Cerebellar cortex (tissue), 1 donor: ENCODE measurements at places on chromosomes 5 and 9.
A peak's percentile ranks its signal among the peaks of the same experiment; 100 is the strongest.

DNA sequence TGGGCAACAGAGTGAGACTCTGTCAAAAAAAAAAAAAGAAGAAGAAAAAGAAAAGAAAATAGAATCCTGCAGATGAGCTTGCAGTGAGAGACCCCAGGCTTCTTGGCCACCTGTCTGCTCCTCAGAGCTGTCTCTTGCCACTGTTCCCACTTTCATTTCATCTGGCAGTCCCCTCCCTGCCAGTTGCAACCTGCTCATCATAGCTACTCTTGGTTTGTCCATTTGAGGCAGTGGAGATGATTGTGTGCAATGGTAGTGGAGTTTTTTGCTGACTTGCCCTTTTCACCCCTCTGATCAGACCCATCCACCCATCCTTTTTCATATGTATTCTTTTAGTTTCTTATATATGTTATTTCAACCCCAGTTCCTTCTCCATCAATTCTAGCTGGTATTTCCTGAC lies 28.7 kb downstream of the ANKRD33B start:
- no peak for DNase-seq

DNA sequence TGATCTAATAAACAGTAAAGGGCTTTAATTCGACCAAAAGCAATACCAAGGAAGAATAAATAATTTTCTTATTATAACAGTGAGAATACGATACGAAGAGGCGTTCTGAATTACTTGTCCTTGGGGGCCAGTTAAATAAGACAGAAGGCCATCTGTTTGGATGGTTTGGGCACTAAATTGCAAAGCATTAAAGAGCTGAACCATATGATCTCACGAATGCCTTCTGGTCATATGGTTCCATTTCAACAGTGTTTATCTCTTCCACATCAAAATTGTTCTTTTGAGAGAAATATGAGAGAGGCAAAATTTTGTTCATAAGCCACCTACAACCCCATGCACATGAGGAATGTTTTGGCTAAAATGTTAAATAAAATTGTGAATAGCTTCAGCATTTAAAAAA lies 605.4 kb downstream of the PTPRD start:
- DNase-seq = no peak

DNA sequence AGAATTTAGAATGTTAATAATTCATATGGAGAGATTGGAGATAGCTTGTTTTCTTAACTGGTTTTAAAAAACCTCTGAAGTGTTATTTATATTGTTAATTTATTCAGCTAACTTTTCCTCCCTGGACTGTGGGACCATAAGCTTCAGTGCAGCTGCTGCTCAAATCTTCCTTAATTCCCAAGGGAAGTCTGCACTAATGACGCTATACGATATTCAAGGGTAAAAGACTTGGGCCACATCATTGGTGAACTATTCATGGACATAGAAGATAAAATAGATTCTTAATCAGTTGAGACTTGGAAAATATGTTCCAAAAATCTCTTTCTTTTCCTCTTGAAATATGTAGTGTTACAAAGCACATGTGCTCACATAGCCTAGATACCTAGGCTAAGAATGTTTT lies 31.1 kb upstream of the GAS1 start:
- no peak for DNase-seq

GRCh38 chr9:68705531-68706362 lies 707 bp downstream of the PIP5K1B start:
- peak; percentile 48 for DNase-seq

DNA sequence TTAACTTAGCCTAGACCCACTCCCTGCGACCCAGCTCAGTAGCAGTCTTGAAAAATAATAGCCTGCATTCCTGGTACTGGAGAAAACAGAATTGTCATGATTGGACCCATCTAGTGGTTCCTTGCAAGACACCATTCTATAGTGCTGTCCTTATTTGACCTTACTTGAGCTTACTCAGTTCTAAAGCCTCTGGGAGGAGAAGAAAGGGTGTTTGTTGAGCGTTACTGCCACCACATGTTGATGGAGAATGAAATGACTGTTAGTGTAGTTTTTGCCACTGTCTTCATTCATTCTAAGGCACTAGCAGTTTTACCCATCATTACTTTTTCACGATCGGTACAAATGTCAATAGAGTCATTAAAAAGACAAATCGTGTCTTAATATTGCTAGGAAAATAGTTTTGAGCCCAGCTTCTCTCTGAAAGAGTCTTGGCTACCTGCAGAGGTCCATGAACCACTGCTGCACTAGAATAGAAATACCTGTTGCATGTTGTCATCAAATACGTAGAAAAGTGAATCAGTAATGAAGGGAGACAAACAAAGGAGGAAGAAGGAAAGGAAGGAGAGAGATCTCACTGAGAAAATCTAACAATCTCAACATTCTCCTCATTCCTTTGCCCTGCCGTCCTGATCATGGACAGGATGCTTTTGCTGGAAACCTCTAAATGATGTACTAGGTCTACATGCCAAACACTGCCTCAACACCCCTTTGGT lies 96.0 kb downstream of the LIX1 start:
- DNase-seq = no peak

DNA sequence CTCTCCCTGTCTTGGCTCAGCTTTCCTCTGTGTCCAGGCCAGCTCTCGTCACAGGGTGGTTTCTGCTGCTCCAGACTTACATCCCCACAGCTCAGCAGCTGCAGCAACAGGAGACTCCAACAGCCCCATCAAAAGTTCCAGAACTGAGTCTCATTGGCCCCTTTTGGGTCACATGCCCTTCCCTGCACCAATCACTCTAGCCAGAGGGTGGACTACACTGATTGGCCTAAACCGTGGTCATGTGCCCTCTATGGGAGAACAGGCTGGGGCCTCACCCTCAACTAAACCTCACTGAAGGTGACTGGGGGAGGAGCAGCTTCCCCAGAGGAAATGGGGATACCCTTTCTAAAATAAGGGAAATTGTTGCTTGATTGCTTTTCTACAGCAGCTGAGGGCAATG lies 44.4 kb upstream of the CPLX2 start:
- DNase-seq = no peak

DNA sequence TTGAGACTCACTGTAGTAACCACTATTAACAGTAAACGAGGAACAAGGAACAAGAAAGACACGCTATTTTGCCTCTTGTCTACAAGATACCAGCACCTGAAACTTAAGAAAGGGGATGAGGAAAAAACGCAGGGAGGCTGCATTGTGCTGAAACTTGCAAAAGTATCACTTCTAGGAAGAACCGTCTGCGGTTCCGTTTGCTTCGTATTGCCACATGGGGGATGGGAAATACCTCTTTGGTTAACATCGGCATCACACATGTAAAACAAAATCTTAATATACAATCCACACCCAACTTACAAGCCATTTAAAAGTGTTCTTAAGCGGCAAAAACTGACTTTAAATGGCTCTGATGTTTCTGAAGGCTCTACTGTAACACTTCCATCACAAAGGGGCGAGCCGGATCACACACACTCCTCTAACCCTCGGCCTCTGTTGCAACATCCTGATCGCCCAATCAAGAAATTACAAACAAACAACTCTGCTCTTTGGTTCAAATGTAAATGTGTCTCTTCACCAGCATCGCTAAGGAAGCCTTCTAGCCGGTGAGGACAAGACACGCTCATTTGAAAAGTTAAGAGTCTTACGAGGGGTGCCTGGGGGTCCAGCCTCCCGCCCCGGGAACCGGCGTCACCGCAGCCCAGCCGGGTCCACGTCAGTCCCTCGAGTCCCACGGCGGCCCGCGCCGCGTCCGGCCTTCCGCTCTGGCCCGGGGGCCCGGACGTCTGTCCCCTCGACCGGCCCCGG lies 621 bp downstream of the SEC16A start:
- DNase-seq = peak; percentile 14

GRCh38 chr5:131536211-131536826 lies 98.7 kb downstream of the RAPGEF6 start:
- DNase-seq = peak; percentile 67

GRCh38 chr5:180018347-180019060 lies 53.1 kb downstream of the RNF130 start:
- DNase-seq = no peak

DNA sequence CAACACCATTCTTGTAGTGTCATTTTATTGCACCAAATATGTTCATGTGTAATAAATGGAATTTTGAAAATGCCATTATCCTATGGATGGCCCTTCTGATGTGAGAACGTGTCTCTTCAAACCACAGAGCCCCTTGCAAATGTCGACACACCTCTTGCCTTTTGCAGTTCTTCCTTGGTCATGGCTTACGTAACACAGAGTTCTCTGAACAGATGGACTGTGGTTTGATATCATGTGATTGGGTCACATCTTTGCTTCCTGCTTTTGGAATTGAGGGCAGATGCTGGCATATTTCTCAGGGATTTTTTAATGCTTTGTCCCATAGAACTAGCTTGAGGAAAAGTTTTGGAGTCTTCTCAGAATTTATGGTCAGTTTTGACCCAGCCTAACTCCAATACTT lies 4.6 kb downstream of the TGFBR1 start:
- DNase-seq = peak; percentile 82

DNA sequence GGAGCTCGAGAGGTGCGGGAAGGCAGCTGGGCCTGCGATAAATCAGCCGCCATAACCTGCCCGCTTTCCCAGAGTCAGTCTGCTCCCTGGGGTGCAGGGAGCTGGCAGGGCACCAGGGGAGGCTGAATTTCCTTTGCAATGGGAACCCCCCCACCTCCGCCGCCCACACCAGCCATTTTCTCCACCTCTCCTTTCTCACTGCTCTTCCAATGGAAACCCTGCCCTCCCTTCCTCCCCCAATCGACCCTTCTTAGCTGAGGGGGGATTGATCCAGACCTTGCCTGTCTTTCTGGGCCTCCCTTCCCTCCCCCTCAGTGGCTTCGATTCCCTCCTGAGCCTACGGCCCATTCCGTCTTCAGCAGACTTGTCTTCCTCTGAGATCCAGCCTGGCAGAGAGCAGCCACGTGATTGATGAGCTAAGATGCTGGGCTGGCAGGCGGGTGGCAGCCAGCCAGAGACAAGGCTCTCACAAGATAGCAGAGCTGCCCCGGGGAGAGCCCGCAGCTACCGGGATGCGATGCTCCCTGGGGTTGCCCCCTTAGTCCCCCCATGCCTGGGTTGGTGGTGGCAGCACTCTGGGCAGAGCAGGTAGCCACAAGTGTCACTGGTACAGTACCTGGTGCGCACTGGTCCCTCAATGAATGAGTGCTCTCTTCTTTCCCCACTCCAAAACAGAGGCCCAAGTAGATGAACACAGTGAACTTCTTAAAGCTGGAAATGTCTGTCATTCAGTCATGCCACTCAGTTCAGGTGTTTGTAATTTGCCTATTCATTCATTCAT lies 53.7 kb upstream of the FABP6 start:
- peak; percentile 91 for DNase-seq

DNA sequence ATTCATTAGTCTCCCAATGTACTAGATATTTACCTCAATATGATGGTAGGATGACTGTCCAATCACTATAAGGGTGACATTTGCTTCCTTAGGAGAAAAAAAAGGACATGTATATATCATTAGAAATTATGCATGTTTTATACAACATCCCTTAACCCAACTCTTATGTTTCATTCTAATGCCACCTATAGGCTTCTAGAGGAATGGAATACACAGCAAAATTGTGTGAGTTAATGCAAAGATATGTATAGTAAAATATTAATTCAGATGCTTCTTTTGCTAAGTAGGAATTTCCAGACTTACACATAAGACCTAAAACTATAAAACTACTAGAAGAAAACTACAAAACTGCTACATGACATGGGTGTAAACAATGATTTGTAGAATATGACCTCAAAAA lies 3.5 kb downstream of the PRXL2C start:
- peak; percentile 11 for DNase-seq

DNA sequence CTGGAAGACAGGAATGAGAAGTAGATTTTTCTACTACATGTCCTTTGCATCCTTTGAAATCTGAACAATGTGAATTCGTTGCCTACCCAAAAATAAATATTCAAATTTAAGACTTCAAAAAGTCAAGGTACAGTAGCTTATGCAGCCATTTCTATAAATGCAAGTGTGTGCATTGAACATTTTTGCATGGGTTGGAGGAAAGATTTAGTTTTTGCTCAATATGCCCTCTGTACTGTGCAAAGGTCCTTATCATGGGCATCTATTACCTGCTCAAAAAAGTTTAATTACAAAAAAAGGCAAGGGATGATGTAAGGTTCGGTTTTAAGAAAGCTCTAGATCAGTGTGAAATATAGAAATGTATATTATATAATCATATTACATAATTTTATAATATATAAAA lies 22.6 kb downstream of the AKNA start:
- DNase-seq = no peak

DNA sequence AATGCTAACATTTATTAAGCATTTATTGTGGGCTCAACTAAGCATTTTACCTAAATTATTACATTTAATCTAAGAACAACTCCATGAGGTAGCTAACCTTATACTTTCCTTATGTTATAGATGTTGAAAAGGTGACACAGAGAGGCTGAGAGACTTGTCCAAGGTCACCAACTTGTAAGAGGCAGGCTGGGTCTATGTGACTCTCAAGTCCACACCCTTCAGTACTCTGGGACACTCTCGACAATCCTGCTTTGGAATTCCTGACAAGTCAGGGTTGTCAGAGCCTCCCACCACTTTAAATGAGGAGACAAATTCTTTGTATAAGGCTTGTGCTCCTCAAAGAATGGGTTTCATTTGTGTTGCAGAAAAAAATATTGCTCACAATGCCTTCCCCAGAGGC lies 67.2 kb downstream of the NRG2 start:
- DNase-seq = no peak

DNA sequence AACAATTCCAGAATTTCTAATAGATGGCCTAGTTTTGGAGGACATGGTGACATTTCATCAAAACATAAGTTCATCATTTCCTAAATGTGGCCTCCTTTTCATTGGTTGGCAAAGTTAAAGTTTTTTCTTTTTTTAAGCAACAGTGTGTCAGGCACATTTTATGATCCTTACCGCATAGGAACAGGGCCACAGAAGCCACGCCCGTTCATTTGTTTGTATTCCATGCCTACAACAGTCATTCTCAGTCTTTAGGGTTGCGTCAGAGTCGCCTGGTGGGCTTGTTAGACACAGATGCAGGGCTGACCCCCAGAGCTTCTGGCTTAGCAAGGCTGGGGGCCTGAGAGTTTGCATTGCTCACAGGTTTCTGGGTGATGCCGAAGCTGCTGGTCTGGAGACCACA lies 130.2 kb downstream of the HSD17B3 start:
- DNase-seq = no peak

DNA sequence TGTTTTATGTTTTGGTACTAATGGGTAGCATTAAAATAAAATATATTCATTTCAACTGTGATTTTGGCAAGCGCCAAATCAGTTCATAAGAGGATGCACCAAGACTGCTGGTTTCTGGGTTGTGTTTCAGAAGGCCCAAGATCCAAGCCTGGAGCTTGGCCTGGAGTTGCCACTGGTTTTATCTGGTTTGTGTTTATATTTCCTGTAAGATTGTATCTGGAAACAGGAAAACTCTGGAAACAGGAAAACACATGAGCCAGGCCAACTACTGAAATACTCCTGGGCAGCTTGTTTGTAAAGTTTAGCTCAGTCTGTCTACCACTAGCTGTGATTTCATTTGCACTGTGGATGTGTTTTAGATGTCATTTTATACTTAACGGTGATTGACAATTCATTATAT lies 5.5 kb downstream of the FSTL4 start:
- DNase-seq = no peak

DNA sequence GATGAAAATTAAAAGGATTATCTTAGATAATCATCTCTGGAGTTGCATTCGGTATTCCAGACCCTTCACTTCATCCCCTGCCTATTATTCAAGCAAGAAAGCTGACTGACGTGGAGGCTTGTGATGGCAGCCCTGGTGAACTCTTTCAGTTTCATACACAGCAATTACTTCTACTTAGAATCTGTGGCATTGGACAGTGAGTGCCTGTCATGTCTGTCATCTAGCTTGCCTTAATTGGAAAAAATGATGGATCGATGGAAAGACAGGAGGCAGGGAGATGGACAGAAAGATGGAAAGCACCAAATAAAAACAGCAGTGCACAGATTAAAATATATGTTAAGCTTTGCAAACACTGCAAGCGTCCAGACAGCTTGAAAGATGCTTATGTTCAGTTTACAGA lies 1371.0 kb upstream of the CDH6 start:
- no peak for DNase-seq
